H1 (cell line): ENCODE measurements at places on chromosomes 1 and 21. TPM values are rescaled to one million over a fixed set of nuclear protein-coding genes. Genes with fewer than 3 reads are reported as not detected.

Gene LCE1D
- not detected in 2 replicates for total RNA-seq

Gene ILDR2
- total RNA-seq: 0.86 and 1.5 TPM in 2 replicates

Gene KMO
- total RNA-seq: not detected in 2 replicates

Gene CELA3B
- not detected in 2 replicates for total RNA-seq

Gene KIAA0040
- total RNA-seq: 11.7 and 14.1 TPM in 2 replicates

Gene IKBKE
- total RNA-seq: 8.6 and 9.8 TPM in 2 replicates

Gene CHIA
- not detected in 2 replicates for total RNA-seq

Gene TSACC
- 1.0 and 2.1 TPM in 2 replicates for total RNA-seq

DNA sequence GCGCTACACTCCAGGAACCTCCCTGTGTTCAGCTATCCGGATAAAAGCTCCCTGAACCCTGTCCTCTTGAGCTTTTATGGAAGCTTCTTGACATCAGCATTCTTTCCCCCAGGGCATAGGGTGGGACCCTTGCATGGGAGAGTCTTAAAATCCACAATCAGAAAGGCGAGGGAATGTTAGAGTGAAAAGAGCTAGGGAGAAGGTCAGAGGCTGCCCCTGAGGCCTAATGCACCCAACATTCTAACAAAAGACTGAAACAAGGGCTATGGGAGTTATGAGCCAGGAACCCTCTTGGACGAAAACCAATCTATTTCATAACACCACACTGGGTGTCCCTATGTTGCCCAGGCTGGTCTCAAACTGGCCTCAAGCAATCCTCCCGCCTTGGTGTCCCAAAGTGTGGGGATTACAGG lies 36.7 kb downstream of the NEK2 start:
- H3K27ac ChIP-seq: no peak overlapping the region
- no peak for DNase-seq
- H3K4me1 ChIP-seq: no peaks in the 10 kb centered on the region
- H3K4me3 ChIP-seq: no peak overlapping the region
- H3K27me3 ChIP-seq: no peaks in the 10 kb centered on the region
- no peaks in the 10 kb centered on the region for H3K36me3 ChIP-seq

DNA sequence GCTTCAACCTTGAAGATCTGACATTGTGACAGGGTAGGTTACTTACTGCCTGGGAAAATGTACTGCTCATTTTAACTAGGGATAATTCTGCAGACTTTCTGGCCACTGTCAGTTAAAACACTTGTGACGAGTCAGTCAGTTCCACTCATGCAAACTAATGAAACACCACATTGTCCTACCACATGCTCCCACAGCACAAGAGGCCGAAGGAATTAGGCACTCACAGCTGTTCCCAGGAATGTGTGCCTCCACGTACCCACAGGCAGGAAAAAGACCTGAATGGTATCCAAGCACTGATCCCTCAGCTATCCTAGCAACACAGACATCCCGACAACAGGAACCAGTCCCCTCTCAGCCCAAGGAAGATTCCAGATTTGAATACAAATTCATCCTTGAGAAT lies 12.3 kb downstream of the BCAR3 start:
- no peaks in the 10 kb centered on the region for H3K36me3 ChIP-seq
- no peak overlapping the region for H3K4me3 ChIP-seq
- no peaks in the 10 kb centered on the region for H3K4me1 ChIP-seq
- no peak for DNase-seq

GRCh38 chr1:244680667-244681066 lies 27.7 kb downstream of the DESI2 start:
- no peak overlapping the region for H3K4me3 ChIP-seq
- no peaks in the 10 kb centered on the region for H3K36me3 ChIP-seq
- H3K27ac ChIP-seq: no peak overlapping the region

GRCh38 chr1:7536891-7537591 lies 234.1 kb upstream of the VAMP3 start:
- no peaks in the 10 kb centered on the region for H3K27me3 ChIP-seq
- peaks cover 34% of the 10 kb centered on the region for H3K4me1 ChIP-seq
- no peak overlapping the region for H3K27ac ChIP-seq
- H3K4me3 ChIP-seq: no peak overlapping the region

- DNase-seq: no peak
- H3K36me3 ChIP-seq: peaks cover 23% of the 10 kb centered on the region
- H3K4me1 ChIP-seq: peaks cover 5% of the 10 kb centered on the region
- no peaks in the 10 kb centered on the region for H3K27me3 ChIP-seq
- H3K27ac ChIP-seq: 0 out of 2 replicates have a peak overlapping the region, but pooled peaks have one; percentile 43
Observed at GRCh38 chr1:46300673-46301405, 2.6 kb downstream of the LRRC41 start.

- H3K4me1 ChIP-seq: no peaks in the 10 kb centered on the region
- no peak overlapping the region for H3K4me3 ChIP-seq
- no peaks in the 10 kb centered on the region for H3K36me3 ChIP-seq
- no peak for DNase-seq
Observed at GRCh38 chr1:192462616-192463015, 113.0 kb upstream of the RGS1 start.

DNA sequence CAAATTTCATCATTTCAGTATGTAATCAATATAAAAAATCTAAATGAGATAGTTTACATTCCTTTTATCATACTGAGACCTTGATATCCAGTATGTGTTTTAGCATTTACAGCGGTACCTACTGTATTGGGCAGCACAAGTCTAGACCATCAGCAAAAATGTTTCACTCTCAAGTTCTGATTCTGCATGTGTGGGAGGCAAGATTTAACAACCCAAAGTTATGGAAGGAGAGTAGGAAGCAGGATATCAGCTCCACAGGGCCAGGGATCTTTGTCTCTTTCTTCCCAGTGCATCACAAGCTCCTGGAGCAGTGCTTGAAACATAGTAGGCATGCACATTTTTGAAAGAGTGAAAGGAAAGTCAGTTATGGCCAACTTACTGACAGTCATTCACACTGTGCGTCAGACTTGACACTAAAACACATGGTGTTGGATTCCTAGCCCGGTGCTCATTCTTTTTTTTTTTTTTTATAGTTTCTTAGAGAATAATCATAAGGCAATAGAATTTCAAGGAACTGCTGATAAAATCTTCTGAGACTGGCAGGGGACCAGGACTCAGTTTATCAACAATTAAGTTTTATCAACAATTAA lies 6.1 kb downstream of the TENT5C start:
- DNase-seq: no peak
- no peaks in the 10 kb centered on the region for H3K4me1 ChIP-seq
- H3K27me3 ChIP-seq: peaks cover 7% of the 10 kb centered on the region
- H3K4me3 ChIP-seq: no peak overlapping the region
- H3K27ac ChIP-seq: no peak overlapping the region
- no peaks in the 10 kb centered on the region for H3K36me3 ChIP-seq

GRCh38 chr1:171785766-171786165 lies 4.3 kb downstream of the METTL13 start:
- peaks cover 72% of the 10 kb centered on the region for H3K36me3 ChIP-seq
- no peaks in the 10 kb centered on the region for H3K27me3 ChIP-seq
- no peaks in the 10 kb centered on the region for H3K4me1 ChIP-seq
- DNase-seq: no peak
- no peak overlapping the region for H3K4me3 ChIP-seq
- H3K27ac ChIP-seq: no peak overlapping the region

DNA sequence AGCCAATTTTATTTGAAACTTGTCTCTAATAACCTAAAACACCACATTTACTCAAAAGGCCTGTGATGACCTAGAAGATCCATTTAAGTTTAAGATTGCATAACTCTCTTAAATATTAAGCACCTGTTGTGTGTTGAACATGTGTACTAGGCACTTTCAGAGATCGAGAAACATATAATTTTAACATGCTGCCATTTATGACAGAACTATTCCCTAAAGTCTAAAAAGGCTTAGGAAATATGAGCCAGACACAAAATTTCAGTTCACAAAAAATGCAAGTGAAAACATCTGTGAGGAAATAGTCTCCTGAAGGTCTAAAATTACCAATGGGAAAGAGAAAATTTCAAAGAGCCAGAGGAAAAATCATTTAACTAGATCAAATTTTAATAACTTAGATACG lies 37.7 kb downstream of the CEP170 start:
- no peaks in the 10 kb centered on the region; the same call in 1 of the 2 replicates for H3K4me1 ChIP-seq
- no peak overlapping the region for H3K27ac ChIP-seq
- peaks cover 5% of the 10 kb centered on the region; the same call in 1 of the 2 replicates for H3K36me3 ChIP-seq
- DNase-seq: no peak
- H3K27me3 ChIP-seq: no peaks in the 10 kb centered on the region

- H3K27me3 ChIP-seq: no peaks in the 10 kb centered on the region
- H3K36me3 ChIP-seq: no peaks in the 10 kb centered on the region
- H3K4me3 ChIP-seq: no peak overlapping the region
- H3K4me1 ChIP-seq: no peaks in the 10 kb centered on the region
- H3K27ac ChIP-seq: no peak overlapping the region
Observed at GRCh38 chr1:194339471-194339870, 1153.1 kb upstream of the B3GALT2 start.

- H3K4me1 ChIP-seq: no peaks in the 10 kb centered on the region
- H3K27me3 ChIP-seq: no peaks in the 10 kb centered on the region
- H3K4me3 ChIP-seq: no peak overlapping the region
- no peak overlapping the region for H3K27ac ChIP-seq
Observed at GRCh38 chr1:85947186-85947585, 209.4 kb downstream of the COL24A1 start.

DNA sequence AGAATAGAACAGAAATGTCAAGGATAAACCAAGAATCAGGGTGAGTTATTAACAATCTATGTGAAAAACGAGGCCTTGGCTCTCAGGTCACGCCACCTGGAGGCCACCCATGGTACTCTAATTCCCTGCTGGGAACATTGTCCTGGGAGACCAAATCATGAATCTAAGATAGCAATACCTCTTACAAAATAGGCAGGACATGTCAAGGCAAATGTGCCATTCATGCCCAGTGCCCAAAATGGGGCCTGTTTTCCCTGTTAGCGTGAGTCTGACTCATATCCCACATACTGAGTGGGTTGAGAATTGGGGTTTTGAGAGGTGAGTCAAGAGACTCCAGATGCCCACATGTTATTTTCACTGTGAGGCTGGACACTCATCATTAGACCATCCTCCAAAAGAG lies 380.8 kb downstream of the HHIPL2 start:
- no peaks in the 10 kb centered on the region for H3K27me3 ChIP-seq
- H3K4me3 ChIP-seq: no peak overlapping the region
- no peaks in the 10 kb centered on the region for H3K4me1 ChIP-seq
- H3K36me3 ChIP-seq: no peaks in the 10 kb centered on the region
- DNase-seq: peak; percentile 74

DNA sequence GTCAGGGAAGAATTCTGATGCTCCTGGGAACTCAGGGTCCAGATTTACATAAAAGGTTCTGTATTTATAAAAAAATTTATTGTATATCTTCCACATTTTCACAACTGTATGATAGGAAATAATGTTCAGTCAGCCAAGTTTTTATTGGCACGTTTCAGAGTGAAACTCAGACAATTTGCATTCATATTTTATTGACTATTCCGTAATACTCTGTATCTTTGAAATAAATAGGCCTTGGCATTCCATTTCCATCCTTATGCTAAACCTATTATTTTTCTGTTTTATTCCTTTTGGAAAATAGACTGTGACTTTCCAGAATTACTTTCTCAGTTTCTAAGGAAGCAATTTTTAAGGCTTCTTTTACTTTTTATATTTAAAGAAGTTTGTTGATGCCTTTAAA lies 329.0 kb downstream of the OLFM3 start:
- no peaks in the 10 kb centered on the region for H3K4me1 ChIP-seq
- H3K27me3 ChIP-seq: no peaks in the 10 kb centered on the region
- H3K36me3 ChIP-seq: no peaks in the 10 kb centered on the region
- H3K4me3 ChIP-seq: no peak overlapping the region
- H3K27ac ChIP-seq: no peak overlapping the region

- H3K27me3 ChIP-seq: no peaks in the 10 kb centered on the region
- H3K4me3 ChIP-seq: no peak overlapping the region
- peaks cover 4% of the 10 kb centered on the region; the same call in 1 of the 2 replicates for H3K4me1 ChIP-seq
- H3K27ac ChIP-seq: no peak overlapping the region
- no peaks in the 10 kb centered on the region for H3K36me3 ChIP-seq
Observed at GRCh38 chr1:121516234-121516967, 331.6 kb downstream of the SRGAP2C start.

GRCh38 chr1:39269791-39270342 lies 65.4 kb downstream of the MACF1 start:
- peak overlapping the region; percentile 49 for H3K4me3 ChIP-seq
- H3K27me3 ChIP-seq: no peaks in the 10 kb centered on the region
- H3K36me3 ChIP-seq: no peaks in the 10 kb centered on the region
- no peak for DNase-seq

DNA sequence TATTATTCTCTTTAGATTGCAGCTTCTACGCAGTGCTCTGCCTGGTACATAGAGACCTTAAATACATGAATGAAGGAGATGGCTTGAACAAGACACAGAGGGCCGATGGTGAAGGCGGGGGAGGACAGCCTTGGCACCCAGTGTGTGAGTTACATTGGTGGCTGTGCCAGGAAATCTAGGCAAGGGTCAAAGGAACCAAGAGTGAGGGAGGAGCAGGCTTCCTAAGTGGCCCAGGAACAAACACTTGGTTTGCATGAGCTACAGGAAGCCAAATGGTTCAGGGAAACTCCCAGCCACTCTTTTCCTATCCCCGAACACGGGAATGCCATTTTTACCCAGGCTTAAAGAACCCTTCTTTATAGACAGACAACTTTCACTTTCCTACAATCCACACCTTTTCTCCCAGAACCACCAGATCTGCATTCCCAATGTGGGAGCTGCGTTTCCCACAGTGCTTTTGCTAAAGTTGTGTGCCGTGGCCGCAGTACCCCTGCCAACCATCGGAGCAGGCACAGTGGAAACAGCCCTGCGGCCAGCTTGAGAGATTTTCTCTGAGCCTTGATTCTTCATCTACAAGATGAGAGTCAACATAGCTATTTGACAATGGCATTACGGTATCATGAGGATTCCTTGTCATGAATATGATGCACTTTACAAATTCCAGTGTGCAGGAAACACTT lies 3.5 kb upstream of the CLEC20A start:
- no peak overlapping the region for H3K27ac ChIP-seq
- H3K4me3 ChIP-seq: no peak overlapping the region
- H3K36me3 ChIP-seq: no peaks in the 10 kb centered on the region
- no peaks in the 10 kb centered on the region for H3K27me3 ChIP-seq
- no peaks in the 10 kb centered on the region; the same call in 1 of the 2 replicates for H3K4me1 ChIP-seq

DNA sequence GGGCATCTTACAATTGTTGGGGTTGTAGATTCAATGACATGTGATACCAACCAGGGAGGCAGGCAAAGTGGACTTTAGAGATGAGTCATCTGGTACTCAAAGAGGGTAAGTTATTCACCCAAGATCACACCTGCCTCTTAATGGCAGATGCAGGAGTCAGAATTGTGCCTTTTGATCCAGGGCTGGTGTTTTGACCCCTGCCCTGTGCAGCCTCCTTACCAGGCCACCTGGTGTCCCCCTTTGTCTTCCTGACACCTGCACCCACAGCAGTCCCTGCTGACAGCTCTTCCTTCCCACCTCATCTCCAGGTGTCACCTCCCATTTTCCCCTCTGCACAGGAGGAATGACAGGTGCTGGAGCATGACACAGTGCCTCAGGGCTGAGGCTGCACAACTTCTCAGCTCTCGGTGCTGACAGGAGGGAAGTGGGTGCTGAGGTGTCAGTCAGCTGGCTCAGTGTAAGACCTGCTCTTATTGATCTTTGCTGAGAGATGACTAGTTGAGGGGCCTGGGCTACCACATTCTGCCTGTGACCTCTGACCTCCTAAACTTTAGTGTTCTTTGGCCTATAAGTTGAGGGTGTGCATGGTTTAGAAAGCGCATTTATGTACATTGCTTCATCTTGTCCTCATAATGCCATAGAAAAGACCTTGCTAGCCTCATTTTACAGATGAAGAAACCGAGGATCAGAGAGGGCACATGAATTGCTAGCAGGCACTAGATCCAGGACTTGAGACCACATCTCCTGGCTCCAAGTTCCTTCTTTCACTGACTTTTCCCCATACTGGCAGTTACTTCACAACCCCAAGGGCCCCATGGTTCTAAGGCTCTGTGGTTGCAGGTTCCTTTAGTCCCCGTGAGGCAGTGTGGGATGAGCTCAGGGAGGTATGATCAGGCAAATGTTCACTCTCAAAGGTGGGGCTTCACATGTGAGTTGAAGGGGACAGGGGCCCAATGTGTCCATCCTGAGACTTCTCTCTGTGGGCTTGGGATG lies 31.3 kb downstream of the CACNA1E start:
- H3K36me3 ChIP-seq: no peaks in the 10 kb centered on the region
- H3K27ac ChIP-seq: no peak overlapping the region
- H3K4me3 ChIP-seq: no peak overlapping the region
- no peak for DNase-seq
- H3K27me3 ChIP-seq: no peaks in the 10 kb centered on the region
